ENCODE measurements at places on chromosomes 12 and 14. TPM values are rescaled to one million over a fixed set of nuclear protein-coding genes. Genes with fewer than 3 reads are reported as not detected.

DNA sequence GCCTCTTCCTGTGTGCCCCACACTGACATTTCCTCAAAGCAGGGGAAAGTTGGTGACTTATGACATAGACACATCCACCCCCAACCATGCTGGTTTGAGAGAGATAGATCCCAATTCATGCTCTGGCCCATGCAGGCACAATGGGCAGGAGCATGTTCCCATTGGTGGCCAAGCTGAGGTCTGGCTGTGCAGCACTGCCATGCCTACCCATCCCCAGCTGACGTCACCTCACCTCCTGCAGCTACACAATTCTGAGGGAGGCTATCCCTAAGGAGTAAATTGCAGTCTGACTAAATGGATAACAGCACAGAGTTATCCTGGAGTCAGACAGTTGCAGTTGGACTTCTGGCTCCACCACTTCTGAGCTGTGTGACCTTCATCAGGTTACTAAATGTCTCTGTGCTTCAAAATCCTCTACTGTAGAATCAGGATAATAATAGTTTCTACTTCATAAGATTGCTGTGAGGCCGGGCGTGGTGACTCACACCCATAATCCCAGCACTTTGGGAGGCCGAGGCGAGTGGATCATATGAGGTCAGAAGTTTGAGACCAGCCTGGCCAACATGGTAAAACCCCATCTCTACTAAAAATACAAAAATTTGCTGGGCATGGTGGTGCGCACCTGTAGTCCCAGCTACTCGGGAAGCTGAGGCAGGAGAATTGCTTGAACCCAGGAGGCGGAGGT lies 323.9 kb downstream of the BCL11B start:
- DNase-seq, result no peak

GRCh38 chr14:69910871-69911270 lies 31.7 kb downstream of the SMOC1 start:
- no peak for DNase-seq

GRCh38 chr14:53953828-53954550 lies 2.6 kb downstream of the BMP4 start:
- no peak for DNase-seq

- DNase-seq, result no peak
Measured at GRCh38 chr12:46367351-46368029, 5.1 kb downstream of the SLC38A2 start.

- no peak for DNase-seq
Measured at GRCh38 chr14:103451401-103451800, 66.2 kb downstream of the MARK3 start.

DNA sequence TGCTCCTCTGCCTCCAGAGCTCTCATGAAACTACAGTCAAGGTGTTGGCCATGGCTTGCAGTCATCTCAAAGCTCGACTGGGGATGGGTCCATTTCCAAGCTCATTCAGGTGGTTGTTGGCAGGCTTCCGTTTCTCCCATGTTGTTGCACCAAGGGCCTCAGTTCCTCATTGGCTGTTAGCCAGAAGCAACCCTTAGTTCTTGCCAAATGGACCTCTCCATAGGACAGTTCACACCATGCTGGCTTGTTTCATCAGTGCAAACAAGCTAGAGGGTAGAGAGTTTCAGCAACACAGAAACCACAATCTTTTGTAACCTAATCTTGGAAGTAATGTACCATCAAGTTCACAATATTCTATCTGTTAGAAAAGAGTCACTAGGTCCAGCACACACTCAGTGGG lies 22.7 kb upstream of the PPM1A start:
- DNase-seq, result no peak

GRCh38 chr12:123410041-123410412 lies 26.1 kb downstream of the KMT5A start:
- DNase-seq, result no peak

GRCh38 chr14:31886156-31886835 lies 190.8 kb upstream of the ARHGAP5 start:
- no peak for DNase-seq

- no peak for DNase-seq
Measured at GRCh38 chr14:97021001-97021400, 223.8 kb downstream of the VRK1 start.

- no peak for DNase-seq
Measured at GRCh38 chr14:103576371-103577024, 13.7 kb downstream of the COA8 start.

DNA sequence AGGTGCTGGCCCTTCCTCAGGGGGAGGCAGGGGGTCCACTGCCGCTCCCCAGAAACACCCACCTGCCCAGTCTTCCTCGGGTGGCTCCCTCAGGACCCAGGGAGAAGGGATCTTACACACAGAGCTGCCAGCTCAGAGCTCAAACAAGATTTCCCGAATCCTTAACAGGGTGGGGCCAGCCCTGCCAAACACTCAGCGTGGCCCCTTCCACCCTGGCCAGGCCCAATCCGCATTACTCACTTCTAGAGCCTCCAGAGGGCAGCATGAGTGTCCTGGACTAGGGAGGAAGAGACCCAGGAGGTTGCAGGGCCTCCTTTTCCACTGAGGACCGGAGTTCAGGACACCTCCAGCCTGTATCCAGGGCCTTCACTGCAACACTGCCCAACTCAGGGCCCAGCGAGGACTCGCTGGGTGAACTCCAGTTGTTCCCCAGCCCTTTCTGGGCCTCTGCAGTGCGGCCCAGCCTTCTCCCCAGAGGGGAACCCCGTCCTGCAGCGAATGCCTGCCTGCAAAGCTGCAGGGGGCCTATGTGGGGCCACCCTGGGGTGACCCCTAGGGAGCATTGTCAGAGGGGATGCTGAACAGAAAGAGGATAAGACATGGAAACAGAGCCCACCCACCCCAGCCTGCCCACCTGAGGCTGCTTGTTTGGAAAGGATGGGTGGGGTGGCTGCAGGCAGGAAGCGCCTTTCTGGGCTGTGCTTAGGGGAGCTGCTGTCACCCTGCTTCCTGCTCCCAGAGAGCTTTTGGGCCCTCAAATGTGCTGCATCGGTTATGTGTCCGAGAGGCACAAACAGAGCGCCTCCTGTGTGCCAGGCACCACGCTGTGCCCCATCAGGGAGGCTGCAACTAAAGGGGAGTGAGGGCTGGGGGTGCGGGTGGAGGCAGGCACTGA lies 43.8 kb downstream of the CCNK start:
- no peak for DNase-seq

DNA sequence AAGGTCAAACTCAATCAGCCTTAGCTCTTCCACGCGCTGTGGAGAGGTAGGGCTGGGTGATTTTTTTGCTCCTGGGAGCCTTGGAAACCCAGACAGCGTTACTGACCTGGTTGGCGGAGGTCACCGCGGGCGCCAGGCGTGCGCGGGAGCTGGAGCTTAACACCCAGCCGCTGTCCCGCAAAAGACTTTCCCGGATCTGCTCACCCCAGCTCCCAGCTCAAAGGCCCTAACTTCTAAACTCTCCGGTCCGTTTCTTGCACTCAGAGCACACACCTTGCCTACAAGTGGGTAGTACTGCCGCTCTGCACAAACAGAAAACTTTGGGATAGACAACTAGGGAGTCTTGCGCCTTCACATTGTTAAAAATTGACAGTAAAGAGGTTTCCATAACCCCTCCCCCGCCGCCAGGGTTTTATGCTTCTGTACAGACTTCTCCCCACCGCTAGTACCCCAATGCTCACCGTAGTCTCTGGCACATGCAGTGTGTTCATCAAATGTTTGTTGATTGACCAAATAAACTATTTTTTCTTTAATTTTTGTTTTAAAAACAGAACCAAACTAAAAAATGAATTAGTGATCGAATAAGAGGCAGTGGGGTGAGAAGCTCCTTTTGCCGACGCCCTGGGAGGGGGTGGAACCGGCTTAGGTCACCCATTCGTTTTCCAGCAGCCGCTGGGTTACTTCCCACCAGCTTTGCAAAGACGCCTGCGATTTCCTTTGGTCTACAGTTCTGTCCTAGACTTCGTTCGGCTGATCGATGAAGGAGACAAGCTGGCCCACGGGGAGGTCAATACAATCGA lies 12.7 kb upstream of the TBX3 start:
- no peak for DNase-seq

DNA sequence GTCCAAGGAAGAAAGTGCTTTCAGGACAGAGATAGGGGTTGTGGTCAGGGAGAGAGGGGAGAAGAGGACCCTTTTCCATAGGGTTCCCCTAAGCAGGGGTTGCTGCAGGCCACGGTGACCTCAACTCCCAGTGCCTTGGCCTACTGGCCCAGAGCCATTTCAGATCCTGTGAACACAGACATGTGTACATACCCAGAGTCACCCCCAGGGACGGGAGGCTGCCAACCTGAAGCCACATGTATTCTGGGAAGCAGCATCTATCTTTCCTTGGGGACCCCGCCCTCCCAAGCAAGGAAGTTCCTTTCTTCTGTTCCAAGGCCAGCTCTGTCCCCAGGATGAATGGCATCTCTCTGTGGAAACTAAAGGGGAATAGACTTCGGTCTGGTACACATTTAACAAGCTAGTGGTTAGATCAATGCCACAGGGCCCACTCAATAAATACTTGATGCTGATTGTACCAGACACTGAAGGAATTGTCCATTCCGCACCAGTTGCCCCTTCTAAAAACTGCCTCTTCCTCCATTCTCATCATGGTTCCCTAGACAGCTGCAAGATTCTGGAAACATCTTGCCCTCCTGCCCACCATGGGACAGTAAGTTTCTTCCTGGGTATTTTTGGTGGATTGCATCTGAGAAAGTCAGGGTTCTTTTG lies 25.2 kb upstream of the DGLUCY start:
- no peak for DNase-seq

- no peak for DNase-seq
Measured at GRCh38 chr14:27435923-27436670, 838.3 kb upstream of the NOVA1 start.

DNA sequence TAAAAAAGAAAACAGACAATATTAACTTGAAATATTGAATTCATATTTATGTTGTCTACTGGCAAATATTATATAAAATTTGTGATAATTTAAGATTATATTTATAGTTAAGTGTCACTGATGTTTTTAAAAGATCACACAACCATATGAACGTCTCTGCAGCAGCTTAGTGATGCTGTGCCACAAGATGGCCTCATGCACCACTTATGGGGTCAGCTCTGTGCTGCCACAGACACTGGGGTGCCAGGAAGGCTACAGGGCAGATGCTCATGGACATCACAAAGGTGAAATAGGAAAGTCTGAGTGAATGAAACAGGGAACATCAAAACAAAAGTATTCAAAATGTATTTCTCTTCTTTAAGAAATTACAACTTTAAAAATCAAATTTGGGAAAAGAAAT lies 13.1 kb downstream of the ATXN3 start:
- no peak for DNase-seq

DNA sequence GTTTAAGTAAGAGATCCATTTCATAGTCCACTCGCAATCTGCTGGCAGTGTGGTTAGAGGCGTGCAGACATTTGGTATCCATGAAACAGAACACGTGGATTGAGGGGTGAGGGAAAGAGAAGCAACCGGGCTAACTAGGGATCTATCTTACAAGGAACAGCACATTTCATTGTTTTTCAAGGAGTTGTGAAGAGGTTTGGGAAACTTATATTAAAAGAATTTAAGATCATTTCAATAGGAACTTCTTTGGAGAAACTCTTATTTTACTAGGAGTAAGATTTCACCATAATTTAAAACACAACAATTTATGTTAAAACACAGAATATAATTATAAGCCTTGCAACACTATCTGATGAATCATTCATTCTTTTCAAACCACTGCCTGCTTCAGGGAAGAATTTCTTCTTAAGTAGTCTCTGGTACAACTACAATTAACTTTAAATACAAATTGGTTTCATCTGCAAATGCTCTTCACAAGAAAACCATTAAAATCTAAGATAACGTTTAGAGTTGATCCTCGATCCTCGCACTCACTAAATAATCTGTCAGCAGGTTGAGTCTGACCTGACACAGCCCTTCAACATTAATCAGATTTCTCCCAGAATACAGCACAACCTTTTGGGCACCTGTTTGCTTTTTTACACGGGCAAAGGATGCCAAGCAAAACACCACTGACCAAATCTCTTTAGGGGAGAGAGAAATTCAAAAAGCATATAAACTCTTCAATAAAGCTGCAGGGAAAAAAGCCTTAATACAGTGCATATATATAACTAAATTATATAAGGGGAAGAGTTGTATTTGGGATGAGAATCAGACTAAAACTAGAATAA lies 27.3 kb downstream of the PPTC7 start:
- DNase-seq, result no peak

DNA sequence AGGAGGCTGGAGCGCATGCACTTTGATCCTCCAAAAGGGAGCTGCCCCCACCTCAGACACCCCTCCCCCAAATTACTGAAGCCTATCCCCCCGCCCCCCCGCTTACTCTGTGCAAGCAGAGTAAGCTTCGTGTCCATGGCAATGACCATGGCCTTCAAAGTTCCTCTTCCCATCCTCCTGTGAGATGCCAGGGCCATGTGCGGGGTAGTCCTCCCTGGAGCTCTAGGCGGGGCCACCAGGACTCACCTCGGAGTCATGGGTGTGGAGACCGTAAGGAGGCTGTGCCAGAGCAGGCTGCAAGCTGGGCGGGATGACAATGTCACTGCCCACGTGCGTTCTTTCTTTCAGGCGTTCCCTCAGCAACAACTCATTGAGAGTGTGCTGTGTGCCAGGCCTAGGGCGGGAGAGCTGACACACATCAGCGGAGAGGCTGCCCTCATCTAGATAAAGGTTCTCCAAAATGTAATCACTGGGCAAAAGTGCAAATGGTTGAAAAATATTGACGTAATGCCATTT lies 66.8 kb downstream of the C14orf132 start:
- DNase-seq, result no peak

GRCh38 chr14:93950948-93951634 lies 23.9 kb downstream of the FAM181A start:
- DNase-seq, result no peak

DNA sequence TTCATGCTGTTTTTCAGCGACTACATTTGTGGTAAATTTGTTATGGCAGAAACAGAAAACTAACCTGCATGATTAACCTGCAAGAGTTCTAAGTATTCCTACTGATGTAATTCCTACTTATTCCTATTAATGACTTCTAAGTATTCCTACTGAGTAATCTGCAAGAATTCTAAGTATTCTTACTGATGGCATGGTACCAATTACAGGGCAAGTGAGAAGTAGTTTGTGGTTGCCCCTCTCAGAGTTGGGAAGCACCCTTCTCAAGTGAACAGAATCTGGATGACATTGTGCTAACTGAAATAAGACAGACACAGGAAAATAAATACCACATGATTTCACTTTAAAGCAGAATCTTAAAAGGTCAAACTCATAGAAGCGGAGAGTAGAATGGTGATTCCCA lies 100.9 kb upstream of the CPNE8 start:
- DNase-seq, result no peak

DNA sequence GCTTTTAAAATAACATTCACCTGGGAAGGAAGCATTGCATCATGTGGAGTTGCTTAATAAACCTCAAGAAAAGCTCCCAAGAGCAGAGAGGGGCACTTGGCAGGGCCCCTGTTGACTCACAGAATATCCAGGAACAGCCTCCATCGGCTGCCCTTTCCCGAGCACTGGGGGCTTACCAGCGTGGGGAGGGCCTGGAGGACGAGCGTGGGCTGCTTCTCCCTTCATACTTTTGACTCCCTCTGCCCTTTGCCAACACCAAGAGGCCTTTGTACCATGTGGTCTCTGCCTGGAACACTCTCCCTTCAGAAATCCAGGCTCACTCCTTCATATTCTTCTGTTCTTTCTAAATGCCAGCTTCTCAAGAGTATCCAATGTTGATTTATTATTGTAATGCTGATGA lies 492.1 kb upstream of the TMEM132C start:
- DNase-seq, result no peak

- no peak for DNase-seq
Measured at GRCh38 chr12:45388545-45388944, 172.7 kb downstream of the ANO6 start.

The LRFN5 gene
- not detected for polyA plus RNA-seq

The CGRRF1 gene
- 25.9 TPM for polyA plus RNA-seq

The ACOT4 gene
- polyA plus RNA-seq, result 5.1 TPM

The DLGAP5 gene
- polyA plus RNA-seq, result not detected

The PSEN1 gene
- 36.2 TPM for polyA plus RNA-seq

The KLHL33 gene
- polyA plus RNA-seq, result not detected

The CDCA4 gene
- polyA plus RNA-seq, result 20.9 TPM

Measured in CD4-positive, alpha-beta memory T cell (primary cell).